T1000 (cell line): ENCODE measurements at places on chromosomes 13 and 19.

DNA sequence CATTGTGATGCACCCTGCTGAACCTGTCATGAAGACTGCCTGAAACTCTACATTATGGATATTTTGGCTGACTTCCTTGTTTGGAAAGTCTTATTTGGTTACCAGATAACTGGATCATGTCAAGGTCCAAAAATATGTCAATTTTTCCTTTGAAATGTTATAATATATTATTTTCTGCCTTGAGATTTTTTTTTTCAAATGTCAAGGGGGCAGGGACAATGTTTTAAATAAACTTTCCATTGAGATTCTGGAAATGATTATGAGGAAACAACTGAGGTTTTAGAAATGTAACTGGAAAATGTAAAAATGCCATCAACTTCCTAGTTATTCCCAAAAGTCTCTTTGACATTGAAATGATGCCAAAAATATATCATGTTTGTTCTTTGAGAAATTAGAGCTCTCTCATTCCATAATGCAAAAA lies 117.0 kb downstream of the RFC3 start:
- DNase-seq: no peak

- DNase-seq: peak; percentile 29
Observed at GRCh38 chr19:13843104-13843921, 33.6 kb upstream of the NANOS3 start.

- DNase-seq: peak; percentile 97
Observed at GRCh38 chr19:940591-941291, 14.9 kb downstream of the ARID3A start.

GRCh38 chr13:23506807-23507291 lies 63.4 kb upstream of the TNFRSF19 start:
- no peak for DNase-seq

DNA sequence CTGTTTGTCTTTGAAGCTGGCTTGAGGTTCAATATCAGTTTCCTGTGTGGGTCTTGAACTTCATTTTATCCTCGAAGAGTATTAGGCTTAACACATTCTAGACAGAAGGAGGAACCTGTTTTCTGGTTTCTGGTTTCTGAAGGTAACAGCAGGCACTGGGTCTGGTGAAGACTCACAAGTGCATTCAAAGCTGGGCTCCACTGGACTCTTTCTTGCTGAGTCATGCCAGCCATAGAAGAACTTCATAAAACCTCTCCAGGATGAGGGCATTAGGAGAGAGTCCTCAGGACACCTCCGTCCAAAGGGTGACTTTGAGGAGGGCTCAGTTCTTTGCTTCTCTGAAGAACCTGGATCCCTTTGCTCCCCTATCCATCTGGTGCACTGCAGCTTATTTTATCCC lies 668.6 kb upstream of the SLC10A2 start:
- DNase-seq: no peak

GRCh38 chr13:50456111-50456510 lies 387.4 kb downstream of the DLEU7 start:
- DNase-seq: no peak

GRCh38 chr19:49056101-49056901 lies 1.2 kb downstream of the CGB7 start:
- DNase-seq: no peak

DNA sequence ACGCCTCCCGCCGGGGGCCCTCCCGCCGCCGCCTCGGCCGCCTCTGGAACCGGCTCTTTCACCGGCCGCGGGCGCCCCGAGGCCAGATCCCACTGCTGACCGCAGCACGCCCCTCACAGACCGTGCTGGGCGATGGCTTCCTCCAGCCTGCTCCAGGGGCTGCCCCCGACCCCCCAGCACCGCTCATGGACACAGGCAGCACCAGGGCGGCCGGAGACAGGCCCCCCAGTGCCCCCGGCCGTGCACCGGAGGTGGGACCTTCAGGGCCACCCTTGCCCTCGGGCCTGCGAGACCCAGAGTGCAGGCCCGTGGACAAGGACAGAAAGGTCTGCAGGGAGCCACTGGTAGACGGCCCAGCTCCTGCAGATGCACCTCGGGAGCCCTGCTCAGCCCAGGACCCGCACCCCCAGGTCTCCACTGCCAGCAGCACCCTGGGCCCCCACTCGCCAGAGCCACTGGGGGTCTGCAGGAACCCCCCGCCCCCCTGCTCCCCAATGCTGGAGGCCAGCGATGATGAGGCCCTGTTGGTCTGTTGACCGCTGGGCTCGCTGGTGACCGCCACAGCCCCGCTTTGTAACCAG lies 13.0 kb downstream of the LRP3 start:
- no peak for DNase-seq

- DNase-seq: no peak
Observed at GRCh38 chr13:110562036-110562597, 595 bp upstream of the RAB20 start.

DNA sequence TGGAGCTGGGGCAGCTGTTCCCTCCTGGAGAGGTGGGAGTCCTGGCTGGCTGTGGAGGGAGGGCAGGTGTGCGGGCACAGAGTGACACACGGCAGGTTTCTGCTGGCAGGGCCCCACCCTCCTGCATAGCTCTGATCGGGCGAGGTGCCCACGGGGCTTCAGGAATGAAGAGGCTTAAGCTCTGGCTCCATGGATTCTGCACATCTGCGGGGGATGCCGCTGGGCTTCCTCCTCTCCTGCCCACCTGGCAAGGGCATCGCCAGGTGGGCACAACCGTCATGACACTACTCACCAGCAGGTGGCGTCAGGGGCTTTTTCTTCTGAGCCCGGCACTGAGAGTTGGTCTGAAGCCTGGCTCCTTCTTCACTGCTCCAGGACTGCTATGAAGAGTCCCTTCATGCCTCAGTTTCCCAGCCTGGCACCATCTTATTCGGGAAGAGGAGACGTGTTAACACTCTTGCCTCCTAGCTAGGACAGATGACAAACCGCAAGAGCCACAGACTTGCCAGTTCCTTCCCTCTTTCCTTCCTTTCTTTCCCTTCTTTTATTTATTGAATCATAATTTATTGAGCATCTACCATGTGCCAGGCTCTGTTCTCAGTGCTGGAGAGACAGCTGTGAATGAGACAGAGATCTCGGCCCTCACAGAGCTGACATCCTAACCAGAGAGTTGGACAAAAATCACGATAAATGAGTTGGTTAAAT lies 15.2 kb upstream of the PAK4 start:
- peak; percentile 12 for DNase-seq

DNA sequence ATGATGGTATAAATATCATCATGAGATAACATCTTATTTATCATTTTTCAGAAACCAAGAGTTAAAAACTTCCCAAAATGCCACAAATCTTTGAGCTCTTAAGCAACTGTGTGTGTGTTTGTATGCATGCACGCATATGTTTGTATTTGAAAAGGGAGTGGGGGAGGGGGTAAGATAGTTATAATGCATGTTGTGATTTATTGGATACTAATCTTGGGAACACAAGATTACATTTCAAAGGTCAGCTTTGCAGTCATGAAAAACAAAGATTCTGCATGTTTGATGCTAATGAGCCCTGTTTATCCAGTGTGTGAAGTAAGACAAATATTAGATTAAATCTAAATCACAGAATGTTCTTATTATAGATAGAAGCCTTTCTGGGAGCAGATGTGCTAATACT lies 355.9 kb downstream of the DCT start:
- no peak for DNase-seq

- DNase-seq: no peak
Observed at GRCh38 chr13:22061371-22061805, 390.5 kb downstream of the FGF9 start.

DNA sequence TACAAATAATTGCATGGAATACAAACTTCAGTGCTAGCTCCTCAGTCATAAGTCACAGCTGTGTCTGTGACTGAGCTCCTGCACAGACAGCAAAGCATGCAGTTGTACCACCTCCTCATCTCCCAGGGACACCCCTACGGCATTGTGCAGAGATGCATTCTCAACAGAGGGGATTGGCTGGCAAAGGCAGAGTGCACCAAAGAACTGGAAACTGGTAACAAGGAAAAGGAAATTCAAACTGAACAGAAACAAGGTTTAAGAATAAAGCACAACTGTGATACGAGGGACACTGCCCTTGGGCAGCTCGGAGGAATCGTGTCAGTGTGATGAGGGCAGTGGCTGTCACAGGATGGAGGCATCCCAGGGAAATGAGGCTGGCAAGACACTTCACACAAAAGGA lies 126.1 kb upstream of the SOX1 start:
- no peak for DNase-seq

- DNase-seq: no peak
Observed at GRCh38 chr19:14871619-14872230, 14.2 kb downstream of the OR7A17 start.

GRCh38 chr19:46133101-46133627 lies 8.7 kb upstream of the IGFL3 start:
- DNase-seq: peak; percentile 22

GRCh38 chr13:106151056-106151699 lies 384.3 kb downstream of the EFNB2 start:
- DNase-seq: peak; percentile 39

DNA sequence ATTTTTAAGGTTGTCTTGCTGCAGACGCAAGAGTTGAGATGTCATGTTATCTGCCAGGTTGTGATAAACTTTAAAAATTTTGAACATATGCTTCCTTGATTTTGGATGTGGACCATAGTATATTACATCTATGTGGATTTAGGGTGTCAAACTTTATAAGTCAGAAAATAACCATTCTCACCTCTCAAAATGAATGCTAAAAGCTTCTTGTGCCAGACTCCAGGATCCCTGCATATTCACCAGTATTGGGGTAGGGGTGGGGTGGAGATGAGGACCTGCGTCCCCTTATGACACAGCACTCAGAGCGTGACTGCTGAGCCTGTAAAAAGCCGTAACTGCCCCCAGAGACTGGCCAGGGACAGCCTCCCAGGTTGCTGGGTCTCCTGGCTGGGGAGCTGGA lies 524.4 kb downstream of the LMO7 start:
- DNase-seq: no peak

- DNase-seq: no peak
Observed at GRCh38 chr19:45256836-45257235, 5.8 kb downstream of the MARK4 start.

DNA sequence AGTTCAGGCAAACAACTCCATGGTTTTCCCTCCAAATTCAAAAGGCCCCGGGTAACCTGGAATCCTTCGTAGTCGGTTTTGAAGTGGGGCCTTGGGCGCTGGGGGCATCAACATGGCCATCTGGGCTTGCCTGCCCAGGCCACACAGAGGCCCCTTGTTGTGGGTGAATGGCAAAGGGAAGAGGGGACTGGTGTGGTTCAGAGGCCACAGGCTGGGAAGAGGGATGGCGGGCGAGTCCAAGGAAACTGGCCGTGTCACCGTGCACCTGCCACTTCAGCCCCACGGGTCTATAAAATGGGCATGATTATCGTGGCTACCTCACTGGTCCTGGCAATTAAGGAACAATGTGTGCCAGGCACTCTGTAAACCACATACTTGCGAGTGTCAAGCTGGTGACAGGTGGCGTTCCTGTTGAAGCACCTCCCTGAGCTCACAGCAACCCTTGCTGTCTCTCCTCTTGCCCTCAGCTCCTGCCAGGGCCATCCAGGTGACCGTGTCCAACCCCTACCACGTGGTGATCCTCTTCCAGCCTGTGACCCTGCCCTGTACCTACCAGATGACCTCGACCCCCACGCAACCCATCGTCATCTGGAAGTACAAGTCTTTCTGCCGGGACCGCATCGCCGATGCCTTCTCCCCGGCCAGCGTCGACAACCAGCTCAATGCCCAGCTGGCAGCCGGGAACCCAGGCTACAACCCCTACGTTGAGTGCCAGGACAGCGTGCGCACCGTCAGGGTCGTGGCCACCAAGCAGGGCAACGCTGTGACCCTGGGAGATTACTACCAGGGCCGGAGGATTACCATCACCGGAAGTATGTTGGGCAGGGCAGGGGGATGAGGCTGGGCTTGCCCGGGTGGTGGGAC lies 1.3 kb downstream of the LSR start:
- no peak for DNase-seq

DNA sequence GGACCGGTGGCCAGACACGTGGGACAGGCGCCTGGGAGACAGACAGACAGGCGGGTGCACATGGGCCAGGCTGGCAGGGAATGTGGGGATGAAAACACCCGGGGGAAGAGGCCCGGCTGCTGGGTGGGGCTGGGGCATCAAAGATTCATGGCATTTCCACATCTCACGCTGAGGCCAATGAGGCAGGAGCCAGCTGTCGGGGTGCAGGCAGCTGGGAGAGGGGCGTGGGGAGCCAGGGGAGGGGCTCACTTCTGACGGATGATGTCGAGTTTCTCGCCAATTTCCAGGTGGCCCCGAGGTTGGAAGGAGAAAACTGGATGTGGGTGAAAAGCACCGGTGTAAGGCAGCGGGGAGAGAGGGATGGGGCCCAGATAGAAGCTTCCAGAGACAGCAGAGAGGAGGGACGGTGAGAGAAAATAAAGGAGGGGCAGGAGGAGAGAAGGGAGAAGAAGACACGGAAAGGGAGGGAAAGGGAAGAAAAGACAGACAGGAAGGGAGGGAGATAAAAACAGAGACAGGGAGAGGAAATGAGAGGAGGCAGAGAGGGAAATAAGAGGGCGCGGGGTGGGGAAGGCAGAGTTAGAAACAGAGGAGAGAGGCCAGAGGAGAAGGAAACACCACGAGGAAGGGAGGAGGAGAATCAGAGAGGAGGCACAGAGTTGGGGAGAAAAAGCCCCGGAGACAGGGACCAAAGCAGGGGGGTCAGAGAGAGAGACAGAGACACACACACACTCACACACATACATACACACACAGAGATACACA lies 8.0 kb upstream of the CCER2 start:
- no peak for DNase-seq

GRCh38 chr19:33192010-33192409 lies 2.1 kb upstream of the LRP3 start:
- DNase-seq: no peak

GRCh38 chr19:33405254-33405552 lies 31.7 kb downstream of the CEBPG start:
- no peak for DNase-seq

DNA sequence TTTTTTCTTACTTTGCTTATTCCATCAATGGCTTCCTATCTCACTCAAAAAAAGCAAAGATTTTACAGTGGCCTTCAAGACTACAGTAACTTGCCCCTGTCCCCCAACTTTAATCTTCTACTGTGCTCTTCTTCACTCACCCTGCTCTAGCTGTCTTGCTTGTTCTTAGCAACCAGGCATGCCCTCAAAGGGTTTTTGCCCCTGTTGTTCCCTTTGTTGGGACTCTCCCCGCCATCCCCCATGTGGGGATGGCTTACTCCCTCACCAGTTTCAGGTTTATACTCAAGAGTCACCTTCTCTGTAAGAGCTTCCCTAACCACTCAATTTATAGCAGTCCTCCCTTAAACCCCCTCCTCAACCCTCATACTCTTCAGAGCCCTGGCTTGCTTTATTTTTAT lies 5.4 kb downstream of the MTMR6 start:
- DNase-seq: no peak

- DNase-seq: no peak
Observed at GRCh38 chr13:113390874-113391497, 27.1 kb upstream of the GRTP1 start.
